ENCODE measurements at places on chromosomes 5 and 9.

DNA sequence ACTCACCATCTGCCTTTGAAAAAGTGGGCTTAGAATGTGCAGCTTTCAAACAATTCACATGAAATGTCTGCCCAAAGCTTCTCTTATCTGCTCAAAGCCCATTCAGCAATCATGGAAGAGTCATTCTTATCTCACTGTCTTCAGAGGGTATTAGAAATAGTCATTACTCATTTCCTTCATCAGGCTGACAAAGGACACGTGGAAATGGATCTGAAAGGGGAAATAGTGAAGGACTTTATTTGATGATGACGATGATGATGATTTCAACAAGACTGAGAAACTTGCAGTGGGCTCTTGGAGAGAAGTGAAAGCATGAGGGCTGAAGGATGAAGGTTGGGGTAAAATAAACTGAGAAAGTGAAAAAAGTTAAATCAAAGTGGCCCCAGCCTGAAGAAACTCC lies 194.3 kb downstream of the SMARCA2 start:
- peak; percentile 87 for DNase-seq

- no peak for DNase-seq
These were observed 46.6 kb downstream of the ADAMTSL1 start for GRCh38 chr9:18520416-18521047.

DNA sequence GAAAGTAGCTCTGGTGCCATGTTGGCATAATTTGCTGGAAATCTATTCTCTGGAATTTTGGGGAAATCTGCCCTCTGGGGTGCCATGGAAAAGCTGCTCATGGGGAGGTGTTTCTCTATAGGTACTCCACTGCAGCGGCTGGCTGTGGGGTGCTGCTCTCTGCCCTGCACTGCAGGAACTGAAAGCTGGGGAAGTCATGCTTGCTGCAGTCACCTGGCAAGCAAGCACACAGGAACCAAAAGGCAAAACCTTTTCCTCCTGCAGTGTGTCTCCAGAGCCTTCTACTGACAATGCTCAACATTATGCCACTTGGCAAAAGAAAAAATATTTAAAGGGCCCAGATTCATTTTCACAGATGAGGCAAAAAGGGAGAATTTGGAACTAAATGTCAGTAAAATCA lies 25.8 kb upstream of the CARNMT1 start:
- DNase-seq, result no peak

DNA sequence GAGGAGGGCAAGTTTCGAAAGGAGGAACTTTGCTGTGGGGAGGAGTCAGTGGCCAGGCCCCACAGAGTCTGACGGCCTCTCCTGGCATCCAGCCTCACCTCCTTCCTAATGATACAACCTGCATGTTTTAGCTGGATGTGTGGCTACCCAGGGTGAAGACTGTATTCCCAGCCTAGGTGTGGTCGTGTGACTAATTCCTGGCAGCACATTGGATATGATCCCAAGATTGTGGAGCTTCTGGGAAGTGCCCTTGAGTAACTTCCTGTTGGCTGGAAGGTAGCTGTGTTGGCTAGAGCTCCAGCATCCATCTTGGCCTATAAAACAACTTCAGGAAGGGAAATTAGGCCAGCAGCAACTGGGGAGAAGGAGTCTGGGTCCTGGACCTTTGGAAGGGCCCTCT lies 19.0 kb upstream of the LPCAT1 start:
- no peak for DNase-seq

GRCh38 chr5:155466851-155467250 lies 453.3 kb downstream of the KIF4B start:
- DNase-seq, result no peak

- DNase-seq, result no peak
These were observed 115.2 kb upstream of the ST8SIA4 start for GRCh38 chr5:101018299-101018698.

GRCh38 chr9:92720807-92721535 lies 43.7 kb downstream of the BICD2 start:
- DNase-seq, result no peak

DNA sequence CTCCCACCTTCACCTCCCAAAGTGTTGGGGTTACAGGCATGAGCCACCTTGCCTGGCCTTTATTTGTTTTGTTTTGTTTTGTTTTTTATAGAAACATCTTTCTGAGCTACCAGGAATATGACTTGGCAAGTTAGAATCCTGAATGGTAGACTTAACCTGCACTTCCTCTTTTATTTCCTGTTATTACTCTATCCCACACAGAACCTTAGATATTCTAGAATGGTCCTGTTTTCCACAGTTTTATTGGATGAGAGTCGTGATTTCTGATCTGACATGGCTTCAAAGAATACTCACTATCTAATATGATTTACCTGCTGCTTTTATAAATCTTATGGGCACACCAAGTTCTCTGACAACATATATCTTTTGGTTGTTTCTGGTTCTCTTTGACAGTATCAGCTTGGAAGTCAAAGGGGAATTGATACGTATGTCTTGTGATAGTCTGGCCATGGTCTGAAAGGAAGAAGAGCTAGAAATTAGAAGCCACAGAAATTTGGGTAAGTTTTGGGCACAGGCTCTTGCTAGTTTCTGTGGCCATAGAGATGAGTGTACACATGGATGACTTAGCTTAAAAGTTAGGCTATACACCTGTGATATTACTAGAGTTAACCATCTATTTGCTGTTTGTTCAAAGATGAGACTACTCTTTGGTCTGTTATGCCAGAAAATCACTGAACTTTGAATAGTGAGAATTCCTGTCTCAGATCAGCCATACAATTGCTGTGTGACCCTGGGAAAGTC lies 4.7 kb upstream of the PANK3 start:
- peak; percentile 9 for DNase-seq

- DNase-seq, result peak; percentile 38
These were observed 483 bp downstream of the G3BP1 start for GRCh38 chr5:151772029-151772845.

DNA sequence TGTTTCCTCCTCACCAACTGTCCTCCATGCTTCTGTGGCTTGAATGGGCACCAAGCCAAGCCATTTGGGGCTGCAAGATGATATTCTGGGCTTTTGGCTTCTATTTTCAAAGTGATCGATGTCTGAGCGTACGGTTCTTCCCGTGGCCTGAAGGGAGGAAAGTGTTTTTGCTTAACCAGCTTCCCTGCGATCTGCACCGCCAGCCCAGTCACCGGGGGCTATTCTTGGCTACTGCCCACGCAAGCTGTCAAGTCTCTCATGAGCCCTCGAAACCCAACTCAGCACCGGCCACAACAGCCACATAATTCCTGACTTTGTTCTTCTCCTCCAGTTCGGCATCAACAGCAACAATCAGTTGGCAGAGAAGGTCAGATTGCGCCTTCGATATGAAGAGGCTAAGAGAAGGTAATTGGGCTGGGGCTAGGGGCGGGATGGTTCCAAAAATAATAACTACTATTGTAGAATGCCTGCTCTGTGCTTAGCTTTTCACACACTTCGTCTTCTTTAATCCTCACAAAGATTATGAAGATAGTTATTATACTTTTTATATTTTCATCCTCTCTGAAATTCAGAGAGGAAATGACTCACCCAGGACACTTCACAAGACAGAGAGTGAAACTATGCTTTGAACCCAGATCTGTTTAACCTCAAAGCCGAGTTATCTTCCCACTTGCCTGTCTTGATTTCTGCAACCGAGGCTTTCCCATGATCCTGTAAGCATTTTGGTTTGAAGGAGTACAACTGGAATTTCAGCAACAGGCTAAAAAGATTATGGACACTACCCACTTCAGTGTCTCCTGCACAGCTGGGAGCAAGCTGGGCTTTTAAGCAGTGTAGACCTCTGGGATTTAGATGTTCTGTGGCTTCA lies 76.4 kb upstream of the RARS1 start:
- DNase-seq, result peak; percentile 35

- no peak for DNase-seq
These were observed 608.7 kb upstream of the FAM174A start for GRCh38 chr5:99926463-99926862.

DNA sequence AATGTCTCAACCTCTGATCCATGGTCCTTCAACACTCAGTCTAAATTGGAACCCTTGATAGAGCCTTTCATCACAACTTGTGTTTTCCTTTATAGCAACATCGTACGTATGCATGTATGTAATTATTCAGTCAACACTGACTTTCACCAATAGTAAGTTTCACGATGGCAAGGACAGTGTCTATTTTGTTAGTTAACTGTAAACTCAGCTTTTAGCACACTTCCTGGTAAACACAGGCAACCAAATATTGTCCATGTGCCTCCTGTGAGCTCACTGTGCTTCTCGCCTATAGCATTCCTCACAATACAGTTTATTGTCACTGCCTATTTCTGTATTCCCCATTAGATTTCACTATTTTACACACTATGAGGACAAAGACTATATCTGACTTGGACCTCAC lies 323.1 kb downstream of the DEPDC1B start:
- DNase-seq, result no peak

DNA sequence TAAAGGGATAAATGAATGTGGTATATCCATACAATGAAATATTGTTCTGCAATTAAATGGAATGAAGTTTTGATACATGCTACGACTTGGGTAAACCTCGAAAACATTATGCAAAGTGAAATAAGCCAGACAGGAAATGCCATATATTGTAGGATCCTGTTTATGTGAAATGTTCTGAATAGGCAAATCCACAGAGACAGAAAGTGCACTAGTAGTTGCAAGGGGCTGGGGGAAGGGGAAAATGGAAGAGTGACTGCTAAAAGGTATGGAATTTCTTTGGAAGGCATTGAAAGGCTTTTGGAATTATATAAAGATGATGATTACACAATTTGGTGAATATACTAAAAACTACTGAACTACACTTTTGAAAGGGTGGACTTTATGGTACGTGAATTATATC lies 97.0 kb downstream of the FOXD1 start:
- no peak for DNase-seq

DNA sequence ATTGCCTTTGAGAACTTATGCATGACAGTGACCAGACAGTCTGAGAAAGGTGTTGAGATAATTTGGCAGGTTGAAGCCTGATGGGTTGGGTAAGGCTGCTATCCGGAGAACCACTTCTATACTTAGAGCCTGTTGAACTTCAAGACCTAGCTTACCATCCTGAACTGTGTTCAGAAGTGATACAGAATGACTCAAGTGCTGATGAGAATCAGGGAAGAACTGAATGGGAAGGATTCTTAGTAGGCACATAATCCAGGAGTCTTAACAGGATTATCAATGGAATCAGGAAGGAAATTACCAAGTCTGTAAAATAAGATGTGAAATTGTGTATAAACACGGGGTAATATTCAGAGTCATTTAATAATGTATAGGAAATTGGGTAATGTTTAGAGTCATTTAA lies 9.0 kb upstream of the PAPPA start:
- no peak for DNase-seq

- DNase-seq, result no peak
These were observed 592.4 kb downstream of the CSNK1G3 start for GRCh38 chr5:124104344-124104743.

DNA sequence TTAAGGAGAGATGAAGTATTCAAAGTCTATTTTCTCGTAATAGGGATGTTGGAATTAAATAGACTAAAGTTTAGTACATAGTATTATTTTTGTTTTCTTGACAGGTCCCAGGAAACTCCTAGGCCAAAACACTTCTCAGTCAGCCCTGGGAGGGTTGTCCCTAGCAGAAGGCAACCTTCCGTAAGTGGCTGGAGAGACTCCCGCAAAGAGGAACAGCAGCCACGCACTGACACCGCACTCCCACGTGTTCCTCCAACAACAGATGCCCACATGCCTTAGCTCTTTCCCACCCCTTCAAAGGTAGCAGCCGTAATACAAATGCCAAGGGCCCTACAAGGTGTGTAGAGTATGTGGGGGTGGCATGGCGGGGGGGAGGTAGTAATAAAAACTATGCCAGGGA lies 28.4 kb downstream of the PCDHGC5 start:
- no peak for DNase-seq

DNA sequence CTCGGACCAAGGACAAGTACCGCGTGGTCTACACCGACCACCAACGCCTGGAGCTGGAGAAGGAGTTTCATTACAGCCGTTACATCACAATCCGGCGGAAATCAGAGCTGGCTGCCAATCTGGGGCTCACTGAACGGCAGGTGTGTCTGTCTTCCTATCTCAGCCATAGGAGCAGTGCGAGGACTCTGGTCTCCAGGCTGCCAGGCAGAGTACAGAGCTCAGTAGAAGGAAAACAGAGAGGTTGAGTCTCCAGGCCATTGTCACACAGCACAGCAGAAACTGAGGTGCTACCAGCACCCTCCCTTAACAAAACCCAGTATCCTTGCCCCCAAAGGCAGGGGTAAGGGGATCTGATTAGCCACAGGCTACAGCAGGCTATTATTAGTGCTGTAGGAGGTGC lies 7.1 kb upstream of the SLC6A7 start:
- no peak for DNase-seq

DNA sequence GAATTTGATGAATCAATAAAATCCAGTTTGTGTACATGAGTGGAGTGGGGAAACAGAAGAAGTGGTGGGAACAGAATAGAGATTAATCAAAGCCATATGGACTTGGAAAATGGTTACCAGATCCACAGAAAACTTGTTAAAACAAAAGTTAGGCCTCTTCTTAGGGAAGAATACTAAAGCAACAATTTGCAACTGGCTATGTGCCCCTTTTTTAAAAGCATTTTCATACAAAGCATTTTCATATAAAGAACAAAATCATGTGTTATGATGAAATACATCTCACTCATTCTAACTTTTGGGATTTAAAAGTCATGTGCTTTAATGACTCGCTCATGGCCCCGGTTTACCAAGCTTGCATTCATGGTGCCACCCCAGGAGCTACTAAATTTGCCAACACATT lies 276.9 kb downstream of the EFNA5 start:
- DNase-seq, result peak; percentile 13

GRCh38 chr9:132797861-132798659 lies 80.0 kb downstream of the AK8 start:
- DNase-seq, result no peak

DNA sequence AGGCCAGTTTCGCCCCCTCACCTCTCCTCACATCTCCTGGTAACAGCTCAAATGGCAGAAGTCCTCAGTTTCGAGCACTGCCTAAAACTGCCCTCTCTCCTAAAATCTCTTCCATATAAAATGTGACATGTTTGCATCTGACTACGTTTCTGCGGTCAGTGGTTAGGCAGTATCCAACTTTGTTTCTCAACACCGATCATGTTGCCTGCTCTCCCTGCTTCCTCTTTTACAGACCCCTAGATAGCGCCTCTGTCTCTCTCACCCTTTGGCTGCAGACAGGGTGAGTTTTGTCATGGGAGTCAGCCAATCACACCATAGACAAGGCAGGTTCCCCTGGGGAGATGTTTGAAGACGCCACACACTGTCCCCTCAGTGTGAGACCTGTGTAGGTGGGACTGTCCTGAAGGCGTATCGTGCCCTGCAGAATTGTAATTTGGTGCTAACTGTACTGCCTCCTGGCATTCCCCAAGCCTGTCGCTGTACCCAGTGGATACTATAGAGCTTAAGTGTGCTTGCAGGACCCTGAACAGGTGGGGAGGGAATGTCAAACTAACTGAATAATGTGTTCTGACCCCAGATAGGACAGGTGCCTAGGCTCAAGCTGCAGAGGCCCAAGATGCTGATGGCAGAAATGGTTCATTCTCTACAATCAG lies 1.1 kb downstream of the HEXB start:
- peak; percentile 91 for DNase-seq

- DNase-seq, result no peak
These were observed 321.9 kb downstream of the EBF1 start for GRCh38 chr5:158777647-158778350.

- DNase-seq, result no peak
These were observed 166.0 kb downstream of the TTLL11 start for GRCh38 chr9:121927081-121927480.

- no peak for DNase-seq
These were observed 2.1 kb downstream of the ARHGEF37 start for GRCh38 chr5:149583394-149583793.

GRCh38 chr5:547086-547924 lies 23.1 kb upstream of the SLC9A3 start:
- DNase-seq, result no peak

- DNase-seq, result no peak
These were observed 52.0 kb upstream of the PTGER4 start for GRCh38 chr5:40627706-40628105.
